Esophagus mucosa (tissue), 1 donor: ENCODE measurements at places on chromosomes 12 and 14. TPM values are rescaled to one million over a fixed set of nuclear protein-coding genes. Genes with fewer than 3 reads are reported as not detected.

- ATAC-seq = no peak
These were observed 168.6 kb downstream of the PRKCH start for GRCh38 chr14:61489932-61490331.

DNA sequence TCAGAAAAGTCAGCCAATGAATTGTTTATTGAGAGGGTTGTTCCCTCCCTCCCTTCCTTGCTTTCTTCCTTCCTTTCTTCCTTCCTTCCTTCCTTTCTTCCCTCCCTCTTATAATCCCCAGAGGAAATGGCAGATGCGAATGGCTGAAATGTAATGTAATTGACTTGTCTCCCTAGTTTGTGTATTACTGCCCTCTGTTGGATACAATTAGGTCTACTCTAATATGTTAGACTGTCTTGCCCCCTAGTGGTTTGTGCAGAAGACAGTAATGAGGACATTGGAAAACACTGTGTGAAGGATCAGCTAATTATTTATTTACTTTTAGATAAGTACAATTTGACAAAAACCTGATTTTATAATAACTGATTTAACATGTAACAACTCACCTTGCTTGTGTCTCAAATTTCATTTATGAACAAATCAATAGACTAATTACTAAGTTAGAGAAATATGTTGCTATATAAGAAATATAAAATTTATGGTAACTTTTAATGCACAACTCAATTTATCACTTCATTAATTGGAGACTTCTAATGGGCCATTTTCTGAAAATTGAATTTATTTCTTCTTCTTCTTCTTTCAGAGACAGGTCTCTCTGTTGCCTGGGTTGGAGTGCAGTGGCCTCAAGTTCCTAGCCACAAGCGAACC lies 229.8 kb upstream of the LRIG3 start:
- peak; percentile 94 for ATAC-seq

DNA sequence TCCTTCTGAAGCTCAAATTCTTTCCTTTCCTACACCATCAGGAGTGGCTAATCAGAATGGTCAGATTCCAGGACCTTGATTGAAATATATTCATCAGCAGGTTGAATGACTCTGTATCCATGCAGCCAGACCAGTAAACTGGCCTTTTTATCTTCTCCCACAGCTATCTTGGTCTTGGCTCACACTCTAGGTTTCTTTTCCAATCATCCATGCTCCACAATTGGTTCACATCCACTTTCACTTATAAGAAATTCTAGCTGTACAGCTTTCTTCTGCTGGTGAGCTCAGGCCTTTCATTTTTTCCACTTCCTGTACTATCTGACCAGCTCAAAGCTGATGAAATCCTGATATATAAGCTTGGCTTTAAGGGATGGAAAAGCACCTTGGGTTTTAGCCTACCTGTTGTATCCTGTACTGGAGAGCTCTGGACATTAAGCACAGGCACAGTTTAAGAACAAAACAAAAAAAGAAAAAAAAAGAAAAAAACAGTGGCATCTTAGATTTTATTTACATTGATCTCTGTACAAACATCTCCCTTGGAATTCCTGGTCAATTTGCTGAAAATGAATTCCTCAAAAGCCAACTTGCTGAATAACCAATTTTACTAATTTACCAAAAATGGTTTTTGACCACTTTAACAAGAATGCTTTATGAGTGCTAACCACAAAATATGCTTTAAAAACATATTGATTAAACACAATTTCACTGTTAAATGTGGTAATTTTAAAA lies 91.6 kb upstream of the PAWR start:
- no peak for ATAC-seq

DNA sequence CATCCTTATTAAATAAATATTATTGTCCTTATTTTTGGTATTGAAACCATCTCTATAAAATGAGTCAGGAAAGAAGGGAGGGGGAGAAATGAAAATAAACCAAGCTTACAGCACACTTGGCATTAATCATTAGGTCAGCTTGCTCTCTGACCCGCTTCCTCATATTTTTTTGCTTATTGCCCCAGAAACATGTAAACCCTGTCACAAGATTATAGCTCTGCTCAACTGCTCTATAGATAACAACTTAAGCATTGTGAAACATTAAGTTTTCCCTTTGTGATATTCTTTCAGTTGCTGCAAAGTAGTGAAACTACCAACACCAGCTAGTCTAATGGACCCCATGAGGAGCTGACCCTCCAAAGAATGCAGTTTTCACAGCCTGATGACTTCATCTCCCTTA lies 819.5 kb downstream of the SLC16A7 start:
- no peak for ATAC-seq

B3GNT4 gene
- 2.0 TPM for total RNA-seq

- peak; percentile 37 for ATAC-seq
These were observed 28.2 kb upstream of the TMEM179 start for GRCh38 chr14:104632781-104633180.

SIX1 gene
- 0.12 TPM for total RNA-seq

GRCh38 chr14:91016800-91017410 lies 43.5 kb downstream of the RPS6KA5 start:
- no peak for ATAC-seq

- ATAC-seq = no peak
These were observed 36.8 kb upstream of the TMED10 start for GRCh38 chr14:75213172-75213571.

LMNTD1 gene
- total RNA-seq = 0.32 TPM

DNA sequence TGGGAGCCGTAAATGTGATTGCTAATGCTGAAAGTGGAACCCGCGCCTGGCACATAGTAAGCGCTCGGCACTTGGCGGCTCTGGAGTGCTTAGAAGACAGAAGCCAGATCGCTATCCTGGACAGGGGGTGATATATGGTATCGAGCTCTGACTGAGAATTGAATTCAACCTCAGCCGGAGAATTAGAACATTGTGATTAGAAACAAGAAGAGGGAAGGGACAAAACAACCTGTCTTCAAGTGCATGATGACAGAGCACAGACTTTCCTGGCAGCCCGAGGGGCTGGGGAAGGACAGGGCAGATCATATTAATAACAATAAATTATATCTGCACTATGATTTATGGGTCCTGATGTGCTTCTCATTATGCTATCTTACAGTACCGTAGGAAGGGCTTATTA lies 66.9 kb upstream of the TBX3 start:
- ATAC-seq = no peak
